ENCODE measurements at places on chromosomes 4 and X.
A peak's percentile ranks its signal among the peaks of the same experiment; 100 is the strongest.

DNA sequence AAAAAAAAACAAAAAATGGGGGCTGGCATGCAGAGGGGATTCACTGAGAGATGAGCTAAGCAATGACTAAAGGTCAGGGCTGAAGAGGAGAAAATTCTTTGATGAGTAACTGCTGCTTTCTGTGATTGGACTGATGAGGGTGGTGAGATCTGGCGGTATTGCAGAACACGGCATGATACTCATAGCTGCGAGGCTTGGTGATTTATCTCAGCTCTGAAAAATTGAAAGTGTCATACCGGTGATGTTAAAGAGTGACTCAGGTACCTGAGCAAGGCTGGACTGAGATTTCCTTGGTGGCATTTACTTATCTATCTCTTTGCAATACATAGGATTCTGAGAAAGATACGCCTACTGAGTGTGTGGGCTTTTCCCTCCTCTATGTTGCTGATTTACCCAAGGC, 204.1 kb upstream of the DDX53 start:
- H3K27me3 ChIP-seq: no peaks in the 10 kb centered on the region
- DNase-seq: no peak
- no peaks in the 10 kb centered on the region for H3K36me3 ChIP-seq

- H3K27ac ChIP-seq: no peak overlapping the region
- no peaks in the 10 kb centered on the region for H3K36me3 ChIP-seq
- no peak overlapping the region for H3K4me3 ChIP-seq
- no peaks in the 10 kb centered on the region for H3K4me1 ChIP-seq
- DNase-seq: no peak
- H3K27me3 ChIP-seq: no peaks in the 10 kb centered on the region
Measured at GRCh38 chrX:128458888-128459287, 406.7 kb upstream of the ACTRT1 start.

- no peak overlapping the region for H3K27ac ChIP-seq
- peaks cover 12% of the 10 kb centered on the region for H3K4me1 ChIP-seq
- no peaks in the 10 kb centered on the region for H3K36me3 ChIP-seq
- no peak for DNase-seq
- no peaks in the 10 kb centered on the region for H3K27me3 ChIP-seq
Measured at GRCh38 chrX:274904-275475, 6.2 kb upstream of the PLCXD1 start.

- H3K4me3 ChIP-seq: no peak overlapping the region
- H3K27ac ChIP-seq: no peak overlapping the region
- peaks cover 2% of the 10 kb centered on the region for H3K27me3 ChIP-seq
- H3K4me1 ChIP-seq: no peaks in the 10 kb centered on the region
Measured at GRCh38 chrX:134626434-134626833, 31.8 kb downstream of the PLAC1 start.

DNA sequence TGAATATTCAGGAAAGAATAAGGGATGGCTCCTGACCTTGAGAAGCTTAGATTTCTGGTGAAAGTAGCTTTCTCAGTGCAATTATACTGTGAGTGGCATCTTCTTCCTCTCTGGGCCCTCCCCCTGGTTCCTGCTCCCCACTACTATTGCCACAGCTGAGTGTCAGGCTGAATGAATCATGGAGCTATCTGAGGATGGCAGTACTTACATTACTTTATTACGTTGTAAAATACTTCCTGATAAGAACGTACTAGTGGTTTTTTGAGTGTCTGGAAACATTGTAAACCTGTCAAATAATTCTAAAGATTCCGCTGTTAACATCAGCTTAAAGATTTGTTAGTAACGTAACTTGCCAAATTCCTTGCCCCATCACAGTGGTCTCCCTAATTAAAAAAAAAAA, 36.2 kb downstream of the ARHGAP10 start:
- no peaks in the 10 kb centered on the region for H3K36me3 ChIP-seq
- H3K4me1 ChIP-seq: no peaks in the 10 kb centered on the region
- H3K27ac ChIP-seq: no peak overlapping the region
- H3K4me3 ChIP-seq: no peak overlapping the region
- no peak for DNase-seq

GRCh38 chr4:15755321-15756155, 22.6 kb upstream of the CD38 start:
- H3K27me3 ChIP-seq: no peaks in the 10 kb centered on the region
- H3K4me1 ChIP-seq: peaks cover 34% of the 10 kb centered on the region
- H3K27ac ChIP-seq: no peak overlapping the region
- H3K36me3 ChIP-seq: no peaks in the 10 kb centered on the region

GRCh38 chr4:11426003-11426402, 2.7 kb downstream of the HS3ST1 start:
- peaks cover 2% of the 10 kb centered on the region for H3K27me3 ChIP-seq
- peak overlapping the region; percentile 53 for H3K27ac ChIP-seq
- peak overlapping the region; percentile 32 for H3K4me3 ChIP-seq
- DNase-seq: no peak
